CD4-positive, alpha-beta T cell treated with Interleukin-17A for 1 hour (primary cell): ENCODE measurements at places on chromosomes 6 and 20.

GRCh38 chr6:33595001-33595846, 15.1 kb upstream of the BAK1 start:
- DNase-seq = no peak

GRCh38 chr6:37452522-37452921, 19.5 kb downstream of the CMTR1 start:
- no peak for DNase-seq

DNA sequence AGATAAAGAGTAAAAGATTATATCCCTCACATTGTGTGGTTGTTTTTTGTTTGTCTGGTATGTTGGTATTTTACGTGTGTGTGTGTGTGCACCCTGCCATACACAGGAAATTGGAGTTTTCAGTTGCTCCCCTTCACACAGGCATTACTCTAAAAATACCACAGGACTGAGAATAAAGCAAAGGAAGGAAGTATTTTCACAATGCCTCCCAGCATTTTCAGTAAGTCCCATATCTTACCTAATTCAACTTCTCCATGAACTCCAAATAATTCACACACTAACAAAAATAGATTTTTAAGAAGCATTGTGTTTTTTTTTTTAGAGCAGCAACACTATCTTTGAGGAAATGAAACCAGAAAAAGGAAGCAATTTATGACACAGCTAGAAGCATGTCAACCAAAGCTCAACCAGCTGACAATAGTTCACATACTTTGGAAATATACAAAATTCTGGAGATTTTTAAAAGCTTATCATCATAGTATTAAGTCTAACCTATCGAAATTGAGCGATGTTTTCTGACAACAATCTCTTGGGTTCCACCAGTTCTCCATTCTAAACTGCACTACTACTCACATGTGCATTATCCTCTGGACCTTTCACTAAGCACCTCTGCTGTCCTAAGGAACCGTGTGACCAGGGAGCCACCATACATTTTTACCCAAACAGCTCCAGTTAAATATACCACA, 2.1 kb downstream of the UBE2J1 start:
- peak; percentile 45 for DNase-seq

GRCh38 chr6:139872665-139873064, 498.2 kb upstream of the CITED2 start:
- DNase-seq = no peak

- DNase-seq = no peak
These were observed 85.5 kb downstream of the SLC22A23 start for GRCh38 chr6:3371222-3371949.

DNA sequence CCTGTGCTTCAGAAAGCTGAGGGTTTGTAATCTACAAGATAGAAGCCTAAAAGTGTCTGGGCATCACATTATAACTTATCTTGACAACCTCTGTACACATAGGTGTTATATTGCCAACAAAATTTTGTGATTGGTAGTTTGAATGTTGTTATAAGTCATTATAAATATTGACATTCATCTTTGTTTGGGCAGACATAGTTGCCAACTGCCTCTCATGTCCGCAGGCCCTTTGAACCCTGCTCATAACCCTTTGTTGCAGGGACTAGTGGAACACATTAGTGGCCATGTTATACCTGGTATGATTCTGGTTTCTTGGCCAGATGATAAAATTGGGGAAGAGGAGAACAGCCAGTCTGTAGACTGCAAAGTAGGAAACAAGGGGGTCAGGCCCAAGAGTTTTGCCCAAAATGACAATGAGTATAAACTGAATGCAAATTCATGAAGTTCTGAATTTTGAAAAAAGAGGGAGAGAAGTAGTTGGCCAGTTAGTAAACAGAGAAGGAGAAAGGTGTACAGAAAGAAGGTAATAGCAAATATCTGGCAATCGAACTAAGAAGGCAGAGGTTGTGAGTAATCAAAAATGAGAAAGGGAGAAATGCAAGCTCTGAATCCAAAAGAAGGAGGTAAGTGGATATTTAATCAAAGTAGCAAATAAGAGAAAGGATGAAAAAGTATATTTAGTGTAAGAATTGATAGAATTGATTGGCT, 21.6 kb upstream of the LMBRD1 start:
- no peak for DNase-seq

- DNase-seq = no peak
These were observed 29.3 kb upstream of the CTAGE9 start for GRCh38 chr6:131740161-131740560.

DNA sequence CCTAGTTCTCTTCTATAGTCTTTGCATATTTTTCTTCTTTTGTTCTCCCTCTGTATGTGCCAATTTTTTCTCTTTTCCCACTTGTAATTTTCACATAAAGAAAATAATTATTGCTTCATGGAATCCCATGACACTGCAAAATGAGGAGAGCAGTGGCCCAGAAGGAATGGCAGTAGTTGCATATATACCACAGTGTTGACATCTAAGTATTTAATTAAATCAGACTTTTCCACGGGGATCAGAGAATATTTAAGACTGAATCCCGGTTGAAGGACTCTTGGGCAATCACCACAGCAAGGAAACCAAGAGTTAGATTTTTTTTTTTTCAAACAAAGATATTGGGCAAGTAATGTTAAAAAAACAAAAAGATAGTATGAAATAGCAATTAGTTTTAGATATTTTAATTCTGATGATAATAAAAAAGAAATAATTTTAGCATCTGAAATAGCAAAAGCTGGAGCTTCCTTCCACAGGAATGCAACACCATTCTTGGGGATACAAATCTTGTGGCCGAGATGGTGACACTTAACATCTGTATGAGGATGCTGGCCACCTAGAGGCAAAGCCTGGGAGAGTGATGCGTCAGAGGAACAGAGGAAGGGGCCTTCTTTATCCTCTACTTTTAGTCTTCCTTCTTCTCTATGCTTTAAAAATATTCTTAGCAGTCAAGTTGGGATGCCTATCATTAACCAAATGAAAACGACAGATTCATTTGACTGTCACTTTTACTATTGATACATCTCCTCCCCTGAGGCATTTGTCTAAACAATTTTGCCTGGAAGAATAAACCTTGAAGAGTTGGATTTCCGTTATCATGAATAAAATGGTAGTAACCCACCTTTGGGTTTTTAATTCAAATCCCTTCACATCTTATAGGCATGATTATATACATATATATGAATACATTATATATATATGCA, 356.2 kb downstream of the GJA1 start:
- DNase-seq = no peak

- no peak for DNase-seq
These were observed 41.3 kb downstream of the GABRR2 start for GRCh38 chr6:89273816-89274215.

DNA sequence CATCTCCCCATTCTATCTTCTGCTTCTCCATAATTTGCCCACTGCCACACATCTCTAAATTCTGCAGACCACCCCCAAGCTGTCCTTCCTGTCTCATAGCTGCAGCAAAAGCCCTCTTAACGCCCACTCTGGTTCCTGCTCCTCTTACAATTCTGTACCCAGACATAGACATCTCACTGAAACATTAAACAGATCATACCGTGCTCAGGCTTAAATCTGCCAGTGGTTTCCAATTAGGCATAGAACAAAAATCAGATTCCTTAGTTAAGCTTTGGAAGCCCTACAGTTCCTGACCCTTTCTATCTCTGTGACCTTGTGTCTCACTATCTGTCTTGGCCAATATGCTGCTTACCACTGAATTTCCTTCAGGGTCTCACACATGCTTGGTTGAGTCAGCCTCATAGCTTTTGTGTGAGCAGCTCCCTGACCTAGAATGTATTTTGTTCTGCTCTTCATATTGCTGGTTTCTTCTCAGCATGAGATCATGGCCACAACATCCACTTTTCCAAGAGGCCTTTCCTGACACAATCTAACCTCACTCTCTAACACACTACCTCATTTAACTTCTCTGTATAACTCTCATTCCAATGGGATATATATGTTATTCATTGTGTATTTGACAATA, 749.7 kb downstream of the MAFB start:
- DNase-seq = no peak

GRCh38 chr6:107894809-107895396, 63.1 kb downstream of the SEC63 start:
- DNase-seq = peak; percentile 15
